ENCODE measurements at places on chromosomes 3 and 15. TPM values are rescaled to one million over a fixed set of nuclear protein-coding genes. Genes with fewer than 3 reads are reported as not detected.

Gene SAMMSON
- not detected for total RNA-seq

Gene PLA2G4D
- total RNA-seq: not detected

Gene TRAT1
- total RNA-seq: not detected

Gene GABRA5
- 0.14 TPM for total RNA-seq

Gene FAM240A
- not detected for total RNA-seq

Gene GOLGA6L9
- total RNA-seq: 1.4 TPM

Gene PRR20G
- not detected for total RNA-seq

Gene DPPA4
- not detected for total RNA-seq

Gene SNTN
- total RNA-seq: not detected

Gene ARGFX
- total RNA-seq: not detected

Gene CHRM5
- total RNA-seq: under 0.01 TPM

Gene MAPKAPK3
- total RNA-seq: 19.6 TPM

Gene EXD1
- total RNA-seq: not detected

Gene PPP2R3A
- 7.0 TPM for total RNA-seq

Gene TRANK1
- total RNA-seq: 14.4 TPM

Gene GOLGA6L4
- 0.37 TPM for total RNA-seq

Gene AP3B2
- total RNA-seq: 0.43 TPM

Gene PTX3
- total RNA-seq: 679 TPM

Gene SLC38A3
- not detected for total RNA-seq

Gene C15orf61
- 3.6 TPM for total RNA-seq

Gene LRRC3B
- total RNA-seq: not detected

Gene SLC28A1
- total RNA-seq: not detected

Gene ETV5
- 18.5 TPM for total RNA-seq

Gene KLHL25
- total RNA-seq: 3.7 TPM

Gene ADGRG7
- total RNA-seq: not detected

Gene MEX3B
- total RNA-seq: 6.1 TPM

Gene C3orf49
- total RNA-seq: not detected

Gene ALDH1L1
- under 0.01 TPM for total RNA-seq

Gene GRK7
- not detected for total RNA-seq

Gene CSPG4
- total RNA-seq: 15.3 TPM

Gene CHRNA7
- 0.28 TPM for total RNA-seq

Gene SOX14
- not detected for total RNA-seq

Gene MOBP
- not detected for total RNA-seq

Gene CLDN18
- not detected for total RNA-seq

Gene TF
- total RNA-seq: 0.28 TPM

Gene NOX5
- total RNA-seq: 0.09 TPM

Gene LMAN1L
- not detected for total RNA-seq

Gene ST8SIA2
- total RNA-seq: not detected

Gene LSAMP
- total RNA-seq: 11.6 TPM

Gene FMN1
- total RNA-seq: 1.0 TPM

Gene DMXL2
- total RNA-seq: 25.7 TPM

Gene GRAMD2A
- 0.55 TPM for total RNA-seq

Gene SQOR
- 96.5 TPM for total RNA-seq

Gene RTP1
- total RNA-seq: not detected

Gene DOCK3
- 0.09 TPM for total RNA-seq

Gene PLEKHO2
- 28.0 TPM for total RNA-seq

Gene AGTR1
- 2.9 TPM for total RNA-seq

Gene CSNK1G1
- total RNA-seq: 20.6 TPM

Gene LMCD1
- 44.2 TPM for total RNA-seq

Gene CIDEC
- total RNA-seq: 0.14 TPM

Gene SLC28A2
- total RNA-seq: not detected

Gene SLC24A1
- total RNA-seq: 2.4 TPM

Gene IL17RC
- 24.7 TPM for total RNA-seq

Gene NANOGP8
- total RNA-seq: not detected

Gene ZNF502
- 3.4 TPM for total RNA-seq

Gene GRAMD1C
- 1.3 TPM for total RNA-seq

Gene SMCO1
- not detected for total RNA-seq

Gene CNTN6
- 0.18 TPM for total RNA-seq

Measured in smooth muscle cell of bladder (primary cell).